CD4-positive, alpha-beta T cell treated with Interleukin-2 at 100 ng/mL for 4 hours (primary cell): ENCODE measurements at places on chromosomes 3 and 15.

- DNase-seq = no peak
Observed at GRCh38 chr15:78989701-78990240, 44.9 kb upstream of the CTSH start.

- peak; percentile 15 for DNase-seq
Observed at GRCh38 chr3:67901681-67902080, 247.3 kb upstream of the SUCLG2 start.

DNA sequence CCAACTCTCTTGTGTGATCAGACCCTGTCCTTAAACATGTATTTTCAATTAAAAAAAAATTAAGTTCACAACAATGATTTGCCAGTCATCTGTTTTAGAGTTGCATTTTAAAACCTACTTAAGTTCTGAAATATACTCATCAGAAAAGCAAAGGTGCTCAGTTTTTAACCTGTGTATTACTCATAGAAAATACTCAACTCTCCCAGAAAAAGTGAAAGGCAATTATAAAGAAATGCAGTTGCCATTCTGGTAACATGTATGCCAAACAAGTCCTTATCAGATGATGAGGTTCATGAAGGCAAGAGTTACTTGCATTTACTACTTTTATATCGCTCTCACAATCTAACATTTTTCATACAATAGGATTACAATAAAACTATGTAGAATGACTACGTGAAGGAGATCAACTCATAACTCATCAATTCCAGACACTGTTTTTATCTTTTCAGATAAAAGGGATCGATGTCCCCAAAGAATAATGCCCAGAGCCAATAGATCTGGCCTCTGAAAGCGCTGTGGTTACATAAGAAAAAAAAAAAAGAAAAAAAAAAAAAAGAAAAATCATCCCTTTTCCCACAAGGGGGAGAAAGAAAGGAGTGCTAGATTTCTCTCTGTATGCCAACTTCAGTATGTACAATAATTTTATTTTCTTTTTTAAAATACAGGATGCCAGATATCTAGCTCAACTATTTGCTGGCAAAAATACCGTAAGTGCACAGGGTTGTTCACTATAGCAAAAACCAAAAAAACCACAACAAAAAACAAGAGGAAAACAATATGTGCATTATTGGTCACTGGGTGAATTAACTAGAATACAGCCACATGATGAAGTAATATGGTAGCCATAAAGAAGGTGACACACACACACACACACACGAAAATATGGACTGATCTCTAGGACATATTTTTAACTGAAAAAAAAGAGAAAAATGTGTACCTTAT, 137.4 kb downstream of the NR1I2 start:
- DNase-seq = no peak

DNA sequence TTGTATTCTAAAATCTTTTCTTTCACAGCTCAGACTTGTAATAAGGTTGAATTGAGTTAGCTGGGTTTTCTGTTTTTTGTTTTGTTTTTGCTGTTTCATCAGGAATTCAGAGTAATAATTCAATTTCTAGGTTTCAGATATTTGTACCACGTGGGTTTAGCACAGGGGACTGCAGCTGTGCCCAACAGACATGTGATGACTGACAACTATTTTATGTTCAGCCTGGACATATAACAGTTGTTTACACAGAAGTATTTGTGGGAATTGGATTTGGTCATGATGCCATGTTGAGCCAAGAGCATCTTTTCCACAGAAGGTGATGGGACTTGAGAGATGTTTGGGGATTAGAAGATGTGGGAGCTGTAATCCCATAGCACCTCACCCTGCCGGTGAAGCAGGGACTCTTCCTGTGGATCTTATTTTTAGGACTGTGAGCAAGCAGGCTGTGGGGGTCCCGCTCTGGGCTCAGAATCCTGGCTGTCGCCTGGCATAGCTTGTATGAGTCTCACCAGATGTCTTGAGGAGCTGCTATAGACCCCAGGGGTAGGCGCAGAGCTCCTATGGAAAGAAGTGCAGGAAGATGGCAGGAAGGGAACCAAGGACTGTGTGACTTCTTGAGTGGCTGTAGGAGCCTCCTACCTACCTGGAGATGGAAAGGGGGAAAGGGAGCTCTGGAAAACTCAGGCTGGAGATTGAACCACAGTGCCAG, 23.7 kb downstream of the PXYLP1 start:
- DNase-seq = no peak

GRCh38 chr3:122468896-122469533, 45.7 kb downstream of the KPNA1 start:
- no peak for DNase-seq

- no peak for DNase-seq
Observed at GRCh38 chr15:74300057-74300795, 64.1 kb downstream of the CCDC33 start.

DNA sequence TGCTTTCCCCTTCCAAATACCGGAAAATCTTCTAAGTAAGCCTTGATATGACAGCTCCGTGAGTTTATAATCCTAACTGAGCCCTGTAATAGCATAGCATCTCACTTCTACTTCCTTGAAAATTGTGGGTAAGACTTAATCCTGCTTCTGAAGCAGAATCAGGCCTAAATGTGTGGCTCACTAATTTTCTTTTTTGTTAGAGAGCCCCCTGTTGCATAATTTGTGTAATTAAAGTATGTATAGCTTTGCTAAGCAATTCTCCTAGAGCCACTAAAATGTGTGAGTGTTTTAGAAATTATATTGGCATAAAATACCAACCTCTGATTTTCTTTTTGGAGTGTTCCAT, 304.4 kb downstream of the FGF12 start:
- DNase-seq = no peak
